ENCODE measurements at places on chromosomes 5 and 9.

DNA sequence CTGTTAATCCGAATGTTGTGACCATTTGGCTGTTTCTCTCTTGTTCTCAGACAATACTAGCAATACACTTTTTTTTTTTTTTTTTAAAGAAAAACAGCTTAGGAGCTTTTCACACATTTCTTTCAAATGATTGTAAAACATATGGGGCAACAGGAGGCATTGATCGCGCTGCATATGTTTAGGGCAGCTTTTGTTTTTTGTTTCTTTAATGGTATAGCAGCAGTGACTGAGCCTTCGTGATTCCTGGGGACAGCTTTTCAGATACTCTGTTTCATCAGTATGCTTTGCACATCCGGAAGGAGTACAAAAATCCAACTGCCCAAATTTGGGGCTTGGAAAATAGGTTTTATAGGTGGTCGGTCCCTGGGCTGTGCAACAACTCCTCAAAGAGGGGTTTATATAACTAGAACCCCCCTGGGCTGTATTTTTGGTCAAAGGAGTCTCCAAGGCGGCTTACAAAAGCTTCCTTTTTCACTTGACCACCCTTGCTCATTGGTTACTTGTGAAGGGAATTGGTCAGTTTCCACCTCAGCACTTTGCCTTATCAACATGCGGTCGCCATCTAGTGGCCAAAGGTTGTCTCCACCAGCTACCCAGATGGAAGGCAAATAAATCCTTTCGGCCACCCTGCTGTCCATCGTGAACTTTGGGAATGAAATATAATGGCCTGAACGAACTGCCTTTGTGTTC is 91.8 kb downstream of the PDE6A start:
- DNase-seq, result no peak

DNA sequence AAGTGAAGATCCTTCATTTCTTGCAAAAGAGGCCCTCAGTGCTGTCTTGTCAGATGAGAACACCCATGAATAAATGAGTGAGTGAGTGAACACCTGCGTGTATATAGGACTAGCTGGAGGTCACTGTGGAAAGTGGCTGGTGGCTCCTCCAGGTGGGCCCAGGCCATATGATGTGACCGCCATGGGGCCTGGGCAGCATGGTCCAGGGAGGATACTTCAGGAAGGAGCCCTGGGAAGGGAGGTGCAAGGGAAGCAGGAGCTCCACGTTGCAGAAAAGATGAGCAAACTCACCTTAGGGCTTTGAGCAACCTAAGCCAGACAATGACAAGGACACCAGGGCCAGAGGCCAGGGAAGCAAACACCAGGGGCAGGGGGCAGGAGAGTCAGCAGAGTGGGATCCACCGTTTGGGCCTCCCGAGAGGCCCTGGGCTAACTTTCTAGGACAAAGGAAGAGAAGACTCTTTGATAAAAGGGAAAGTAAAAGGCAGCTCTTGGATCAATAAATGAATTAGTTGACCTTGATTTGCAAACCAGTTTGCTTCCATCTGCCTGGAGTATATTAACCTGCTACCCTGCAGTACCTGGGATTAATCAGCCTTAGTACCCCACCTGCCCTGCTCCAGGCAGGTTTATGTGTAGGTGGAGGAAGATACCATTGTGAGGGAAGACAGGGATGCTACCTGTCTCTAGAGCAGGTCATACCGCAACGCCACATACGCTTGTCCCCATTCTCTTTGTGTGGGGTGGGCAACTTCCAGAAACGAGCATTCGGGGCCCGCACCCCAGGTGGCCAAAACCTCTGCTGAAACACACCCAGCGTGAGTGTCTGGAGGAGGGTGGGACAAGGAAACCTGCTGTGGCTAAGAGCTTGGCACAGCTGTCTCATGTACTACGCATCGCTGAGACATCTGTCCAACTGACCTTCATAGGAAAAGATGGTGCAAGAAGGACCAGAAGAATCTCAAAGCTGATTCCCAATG is 51.4 kb upstream of the OLFM1 start:
- DNase-seq, result no peak

DNA sequence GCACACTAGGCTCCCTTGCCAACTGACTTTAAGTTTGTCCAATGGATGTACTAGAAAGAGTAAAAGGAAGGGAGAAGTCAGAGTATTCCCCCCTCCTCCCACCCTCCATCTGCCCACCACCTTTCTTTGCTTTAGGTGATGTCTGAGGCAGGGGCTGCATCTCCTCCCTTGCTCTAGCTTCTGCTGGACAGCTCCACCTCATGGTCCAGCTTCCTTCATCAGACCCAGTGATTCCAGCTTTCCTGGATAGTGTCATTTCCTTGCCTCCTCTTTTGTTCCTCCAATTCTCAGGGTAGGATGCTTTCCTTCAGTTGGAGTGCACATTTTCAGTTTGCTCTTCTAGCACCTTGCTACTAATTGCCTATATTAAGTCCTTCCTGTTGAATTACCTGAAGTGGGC is 67.4 kb downstream of the RAD23B start:
- DNase-seq, result no peak

DNA sequence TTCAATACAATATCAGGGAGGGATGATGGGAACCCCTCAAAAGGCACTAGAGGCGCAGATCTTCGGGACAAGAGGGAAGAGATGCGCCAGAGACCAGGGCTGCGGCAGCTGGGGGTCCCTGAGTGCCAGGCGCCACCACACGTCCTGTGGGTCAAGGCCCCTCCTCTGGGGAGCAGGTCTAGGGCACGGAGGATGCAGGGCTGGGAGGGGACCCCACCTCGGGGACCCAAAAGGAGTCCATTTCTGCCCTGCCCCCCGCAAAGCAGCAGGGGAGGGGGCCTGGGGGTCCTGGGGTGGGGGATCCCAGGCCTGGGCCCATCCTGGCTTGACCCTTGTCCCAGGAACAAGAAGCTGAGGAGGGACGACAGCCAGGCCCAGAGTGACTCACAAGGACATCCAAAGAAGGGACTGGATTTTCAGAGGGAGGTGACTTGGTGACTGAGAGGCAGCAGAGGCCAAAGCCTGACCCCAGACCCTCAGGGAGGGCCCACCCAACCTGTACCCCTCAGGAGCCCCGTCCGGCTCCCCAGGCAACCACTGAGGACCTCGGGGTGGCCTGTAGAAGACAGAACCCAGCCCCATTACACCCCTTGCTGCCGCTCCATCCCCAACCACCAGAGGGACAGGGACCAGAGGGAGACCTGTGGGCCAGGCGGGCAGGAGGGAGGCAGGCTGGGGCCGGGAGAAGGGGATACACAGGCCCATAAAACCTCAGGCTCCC is 54.2 kb downstream of the LRSAM1 start:
- no peak for DNase-seq

DNA sequence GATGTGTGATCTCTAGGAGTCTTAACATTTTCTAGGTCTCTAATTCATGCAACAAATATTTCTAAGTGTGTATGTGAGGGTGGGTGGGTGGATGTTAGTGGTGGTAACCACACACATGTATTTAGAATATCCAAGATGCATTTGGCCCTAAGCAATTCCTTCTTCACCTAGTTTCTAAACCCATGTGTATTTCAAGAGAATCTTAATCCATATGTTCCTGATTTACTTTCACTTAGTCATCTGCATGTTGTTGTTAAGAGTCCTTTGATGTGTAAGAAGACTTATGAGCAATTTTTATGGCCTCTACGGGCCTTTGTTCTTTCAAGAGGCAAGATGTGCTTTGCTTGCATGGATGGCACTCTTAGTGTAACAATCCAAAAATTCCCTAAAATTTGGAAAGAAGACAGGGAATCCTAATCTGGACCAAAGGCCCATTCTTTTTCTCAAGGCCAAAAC is 282.6 kb downstream of the SPATA31D1 start:
- DNase-seq, result no peak

DNA sequence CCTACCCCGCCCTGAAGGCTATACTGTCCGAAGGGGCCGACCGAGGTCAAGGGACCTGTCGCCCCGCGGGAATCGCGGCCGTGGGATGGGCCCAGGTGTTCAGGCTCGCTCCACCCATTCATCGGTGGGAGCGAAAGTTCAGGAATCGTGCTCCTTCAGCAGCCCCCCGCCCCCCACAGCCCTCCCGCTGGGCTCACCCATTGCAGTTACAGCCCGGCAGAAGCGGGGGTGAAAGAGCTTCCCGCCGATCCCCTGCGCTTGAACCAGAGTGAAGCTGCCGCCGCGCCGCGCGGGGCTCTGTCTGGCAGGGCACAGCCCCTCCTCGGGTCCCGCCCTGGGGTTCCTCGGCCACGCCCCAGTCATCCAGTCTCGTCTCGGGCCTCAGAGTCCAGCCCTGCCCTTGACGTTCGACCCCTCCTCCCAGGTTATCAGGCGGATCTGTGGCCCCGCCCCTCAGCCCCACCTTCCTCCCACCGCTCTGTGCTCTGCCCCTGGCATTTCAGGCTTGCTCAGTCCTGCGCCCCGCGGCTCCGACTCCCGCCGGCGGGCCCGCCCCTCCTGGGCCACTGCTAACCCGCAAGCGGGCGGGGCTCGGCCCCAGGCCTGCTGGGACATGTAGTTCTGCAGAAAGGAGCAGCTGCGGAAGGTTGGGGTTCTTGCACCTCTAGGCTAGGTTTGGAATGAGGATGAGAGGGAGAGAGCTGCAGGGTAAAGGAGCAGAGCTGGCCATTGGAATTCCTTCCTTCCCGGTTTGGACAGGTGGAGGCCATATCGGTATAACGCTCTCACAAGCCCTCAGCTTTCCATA is at the start of gene MYORG:
Gene MYORG, minus strand, starts transcription at position 303 of the 808 bp plus-strand sequence. CDS start 3,955 bp downstream, outside the sequence.
- DNase-seq, result peak; percentile 98

- DNase-seq, result peak; percentile 65
Observed at GRCh38 chr9:137077758-137078693, 709 bp downstream of the UAP1L1 start.

GRCh38 chr9:85025638-85026037 is 356.1 kb downstream of the NTRK2 start:
- no peak for DNase-seq

DNA sequence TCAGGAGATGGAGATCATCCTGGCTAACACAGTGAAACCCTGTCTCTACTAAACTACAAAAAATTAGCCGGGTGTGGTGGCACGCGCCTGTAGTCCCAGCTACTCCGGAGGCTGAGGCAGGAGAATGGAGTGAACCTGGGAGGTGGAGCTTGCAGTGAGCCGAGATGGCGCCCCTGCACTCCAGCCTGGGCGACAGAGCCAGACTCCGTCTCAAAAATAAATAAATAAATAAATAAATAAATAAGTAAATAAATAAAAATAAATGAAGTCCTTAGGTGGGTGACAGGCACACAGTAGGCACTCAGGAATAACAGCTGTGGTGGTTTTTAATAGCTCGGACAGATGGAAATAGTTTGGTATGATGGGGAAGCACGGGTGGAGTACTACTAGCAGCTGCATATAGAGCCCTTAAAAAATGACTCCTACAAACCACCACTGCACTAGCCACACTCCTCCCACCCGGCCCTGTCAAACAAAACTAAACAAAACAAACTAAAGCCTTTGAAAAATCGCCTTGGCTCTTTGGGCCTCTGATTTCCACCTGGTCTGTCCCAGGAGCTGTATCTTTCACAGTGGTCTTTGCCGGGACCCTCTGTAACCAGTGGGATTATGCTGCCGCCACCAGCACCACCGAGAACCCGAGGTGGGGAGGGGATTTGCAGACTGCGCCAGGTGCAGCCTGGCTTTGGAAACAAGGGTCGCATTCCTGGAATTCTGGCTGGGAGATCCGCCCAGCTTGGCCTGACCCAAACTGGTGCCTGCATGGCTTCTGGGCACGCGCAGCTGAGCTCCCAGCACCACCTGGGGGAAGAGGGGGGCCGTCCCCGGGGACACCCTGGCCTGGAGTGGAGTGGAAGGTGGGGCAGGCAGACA is 5.1 kb upstream of the WDR5 start:
- DNase-seq, result no peak

GRCh38 chr9:96493757-96494156 is 43.8 kb downstream of the HABP4 start:
- DNase-seq, result no peak

- DNase-seq, result no peak
Observed at GRCh38 chr5:2131196-2131595, 248.5 kb upstream of the IRX4 start.

- no peak for DNase-seq
Observed at GRCh38 chr5:41312066-41312465, 98.7 kb upstream of the C6 start.

- DNase-seq, result no peak
Observed at GRCh38 chr5:32071351-32071944, 102.7 kb downstream of the GOLPH3 start.

- DNase-seq, result no peak
Observed at GRCh38 chr9:16704116-16705110, 166.1 kb downstream of the BNC2 start.

GRCh38 chr5:113451797-113452196 is 17.0 kb upstream of the TSSK1B start:
- no peak for DNase-seq

GRCh38 chr5:141501761-141502160 is 12.9 kb downstream of the PCDHGC5 start:
- DNase-seq, result no peak

DNA sequence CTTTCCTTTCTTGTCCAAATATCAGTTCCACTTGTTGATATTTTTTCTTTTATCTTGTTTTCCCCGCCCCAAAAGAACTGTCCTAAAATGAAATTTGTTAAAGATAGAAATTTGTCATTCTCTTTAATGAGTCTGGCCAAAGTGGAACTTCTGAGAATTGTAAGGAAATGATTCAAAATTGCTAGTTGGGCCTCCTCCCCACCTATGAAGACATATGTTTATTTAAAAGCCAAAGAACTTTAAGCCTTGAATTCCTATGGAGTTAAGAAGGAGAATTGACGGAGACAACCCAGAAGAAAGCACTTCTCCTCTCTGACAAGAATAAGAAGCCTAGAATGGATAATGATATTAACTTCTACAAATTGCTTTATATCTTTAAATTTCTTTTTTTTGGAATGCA is 59.1 kb upstream of the ALDH1A1 start:
- DNase-seq, result no peak

DNA sequence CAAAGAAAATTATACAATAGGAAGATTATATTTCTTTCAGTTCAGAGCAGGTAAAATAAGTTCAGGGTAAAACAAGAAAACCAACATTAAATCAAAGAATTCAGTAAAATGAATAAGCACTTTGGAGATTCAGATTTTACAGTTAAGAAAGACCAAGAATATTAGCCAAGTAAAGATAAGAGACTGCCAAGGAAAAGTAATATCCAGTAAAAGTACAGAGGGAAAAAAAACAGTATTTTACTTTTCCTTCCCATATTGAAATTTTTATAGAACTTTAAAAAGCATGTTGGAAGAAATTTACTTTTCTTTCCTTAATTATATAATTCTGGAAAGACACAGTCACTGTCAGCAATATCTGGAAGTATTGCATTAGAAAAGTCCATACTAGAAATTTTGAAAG is 393.4 kb downstream of the NFIB start:
- DNase-seq, result no peak

DNA sequence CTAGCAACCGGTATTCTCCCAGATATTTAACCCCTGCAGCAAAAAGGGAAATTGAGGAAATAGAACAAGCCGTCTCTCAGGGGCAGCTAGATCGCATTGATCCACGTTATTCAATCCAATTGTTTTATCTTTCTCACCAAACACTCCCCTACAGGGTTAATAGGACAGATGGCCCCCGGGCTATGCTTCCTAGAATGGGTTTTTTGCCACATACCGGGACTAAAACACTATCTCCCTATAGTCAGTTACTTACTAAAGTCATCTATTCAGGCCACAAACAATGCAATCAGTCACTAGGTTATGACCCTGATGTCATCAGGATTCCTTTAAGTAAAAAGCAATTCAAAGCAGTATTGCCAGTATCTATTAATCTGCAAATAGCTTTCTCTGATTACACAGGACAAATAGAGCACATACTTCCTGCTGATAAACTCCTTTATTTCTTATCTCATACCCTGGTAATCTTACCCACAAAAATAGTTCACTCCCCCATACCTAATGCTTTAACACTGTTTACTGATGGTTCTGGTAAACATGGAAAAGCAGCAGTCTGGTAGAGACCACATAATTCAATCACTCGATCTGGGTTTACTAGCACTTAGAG is 159.0 kb downstream of the CPLANE1 start:
- DNase-seq, result no peak

All from RWPE2 (cell line).